T-helper 17 cell (primary cell): ENCODE measurements at places on chromosomes 1 and 21.

DNA sequence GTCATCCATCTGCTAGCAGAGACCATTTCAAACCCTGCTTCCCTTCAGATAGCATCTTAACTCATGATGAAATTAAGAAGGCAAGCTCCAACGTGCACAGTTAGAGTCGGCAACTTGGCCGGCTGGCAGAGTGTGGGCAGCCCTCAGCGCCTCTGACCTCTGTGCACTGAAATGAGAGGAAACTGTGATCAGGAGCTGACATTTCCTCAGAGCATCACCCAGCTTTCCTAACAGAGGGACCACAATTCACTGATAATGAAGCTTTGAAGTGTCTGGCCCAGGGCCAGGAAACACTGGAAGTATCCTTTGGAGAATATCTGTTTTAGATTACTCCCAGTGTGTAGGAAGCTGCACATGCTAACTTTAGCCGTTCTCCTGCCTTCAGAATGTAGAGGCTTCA lies 145.0 kb upstream of the ZC3H11B start:
- DNase-seq, result no peak

- no peak for DNase-seq
Measured at GRCh38 chr1:88394958-88395357, 289.1 kb upstream of the PKN2 start.

GRCh38 chr1:1665815-1666251 lies 7.0 kb upstream of the CDK11B start:
- DNase-seq, result no peak

DNA sequence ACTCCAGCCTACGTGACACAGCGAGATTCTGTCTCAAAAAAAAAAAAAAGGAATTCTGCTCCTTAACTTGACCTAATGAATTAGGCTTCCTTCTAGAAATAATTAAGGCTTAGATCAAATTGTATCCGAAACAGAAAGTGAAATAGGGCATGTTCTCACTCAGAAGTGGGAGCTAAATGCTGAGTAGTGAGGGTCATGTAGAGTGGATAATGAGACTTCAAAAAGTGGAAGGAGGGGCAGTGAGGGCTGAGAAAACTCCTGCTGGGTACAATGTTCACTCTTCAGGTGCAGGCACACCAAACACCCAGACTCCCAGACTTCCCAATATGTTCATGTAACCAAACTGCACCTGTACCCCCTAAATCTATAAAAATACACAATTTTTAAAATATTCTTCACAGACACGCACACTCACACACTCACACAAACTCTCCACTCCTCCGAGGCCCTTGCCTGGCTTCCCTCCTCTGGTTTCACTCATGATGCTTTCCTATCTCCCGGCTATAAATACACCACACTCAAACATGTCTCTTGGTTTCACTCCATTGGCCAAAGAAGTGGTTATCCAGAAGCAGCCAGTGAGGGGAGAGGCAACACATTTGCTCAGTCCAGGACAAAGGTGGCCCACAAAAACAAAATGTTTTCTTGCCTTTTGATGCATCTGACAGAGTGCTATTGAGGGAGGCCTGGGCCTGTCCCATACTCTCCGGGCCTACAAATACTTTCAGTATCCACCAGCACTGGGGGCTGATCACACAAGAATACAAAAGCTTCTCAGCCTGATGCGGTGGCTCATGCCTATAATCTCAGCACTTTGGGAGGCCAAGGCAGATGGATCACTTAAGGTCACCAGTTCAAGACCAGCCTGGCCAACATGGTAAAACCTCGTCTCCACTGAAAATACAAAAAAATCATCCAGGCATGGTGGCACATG lies 249.2 kb downstream of the TOMM20 start:
- no peak for DNase-seq

DNA sequence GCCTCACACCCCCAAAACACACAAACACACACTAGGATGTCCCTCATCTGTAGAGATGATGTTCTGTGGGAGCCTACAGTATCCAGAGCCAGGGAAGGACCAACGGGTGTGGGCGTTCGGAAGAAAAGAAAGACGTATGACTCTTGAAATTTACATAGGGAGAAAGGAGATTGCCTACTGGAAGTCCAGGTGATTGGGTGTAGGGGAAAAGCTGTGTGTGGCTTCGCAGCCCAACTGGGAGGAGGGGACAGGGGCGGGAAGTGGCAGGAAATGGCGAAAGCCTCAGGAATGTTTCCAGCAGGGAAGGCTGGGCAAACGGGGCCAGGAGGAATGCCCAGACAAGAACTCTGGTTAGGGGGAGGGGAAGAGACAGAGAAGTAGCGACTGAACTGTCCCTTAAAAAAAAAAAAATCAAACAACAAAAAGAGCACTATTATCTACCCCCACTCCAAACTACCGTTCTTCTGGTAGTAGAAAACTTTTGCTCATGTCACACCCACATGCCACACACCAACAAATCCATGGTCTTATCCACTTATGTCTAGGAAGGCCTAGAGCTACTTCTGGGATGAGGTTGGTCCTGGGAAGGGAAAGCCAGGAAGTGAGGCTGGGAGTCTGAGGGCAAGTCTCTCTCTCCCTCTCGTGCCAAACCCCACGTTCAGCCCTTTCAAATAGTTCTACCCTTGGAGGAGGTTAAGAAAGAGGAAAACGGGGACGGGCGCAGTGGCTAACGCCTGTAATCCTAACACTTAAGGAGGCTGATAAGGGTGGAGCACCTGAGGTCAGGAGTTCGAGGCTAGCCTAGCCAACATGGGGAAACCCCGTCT lies 1.8 kb upstream of the CKS1B start:
- no peak for DNase-seq

DNA sequence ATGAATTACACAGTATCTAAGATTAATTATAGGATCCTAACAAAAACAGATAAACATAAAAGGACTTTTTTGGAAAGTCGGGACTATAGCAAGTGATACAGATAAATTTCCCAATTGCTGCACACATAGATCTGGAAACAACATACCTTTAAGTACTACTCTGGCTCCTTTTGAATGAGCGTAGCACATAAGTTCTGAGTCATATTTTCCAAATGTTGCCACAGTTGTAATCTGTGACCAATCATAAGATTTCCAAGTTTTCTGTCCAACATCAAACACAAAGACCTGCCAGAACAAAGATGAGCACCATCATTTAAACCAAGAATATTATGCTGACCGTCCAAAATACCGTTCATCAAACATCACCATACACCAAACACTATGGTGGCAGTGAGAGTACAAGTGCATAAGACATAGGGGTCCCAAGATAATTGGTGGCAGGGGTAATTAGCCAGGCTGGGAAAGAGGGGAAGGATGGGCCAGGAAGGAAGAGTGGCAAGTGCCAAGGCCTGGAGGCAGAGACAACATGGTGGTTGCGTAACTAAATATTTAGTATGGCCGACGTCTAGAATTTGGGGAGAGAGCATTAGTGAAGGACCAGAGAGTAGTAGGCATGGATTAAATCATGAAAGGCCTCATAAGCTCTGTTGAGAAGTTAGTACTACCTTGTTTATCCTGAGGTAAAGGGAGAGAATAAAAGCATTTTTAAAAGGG lies 3.6 kb downstream of the CTBS start:
- DNase-seq, result no peak
